ENCODE measurements at places on chromosomes 7 and 10.

- no peak for DNase-seq
Measured at GRCh38 chr10:108812296-108812695, 1111.0 kb downstream of the XPNPEP1 start.

- DNase-seq = no peak
Measured at GRCh38 chr10:129919358-129919757, 44.7 kb downstream of the EBF3 start.

- DNase-seq = no peak
Measured at GRCh38 chr10:4778761-4779160, 47.2 kb upstream of the AKR1E2 start.

GRCh38 chr10:96991313-96991841, 159.3 kb downstream of the LCOR start:
- no peak for DNase-seq

GRCh38 chr7:140033779-140034363, 28.9 kb downstream of the PARP12 start:
- DNase-seq = no peak

- no peak for DNase-seq
Measured at GRCh38 chr7:91929463-91929862, 11.2 kb upstream of the AKAP9 start.

DNA sequence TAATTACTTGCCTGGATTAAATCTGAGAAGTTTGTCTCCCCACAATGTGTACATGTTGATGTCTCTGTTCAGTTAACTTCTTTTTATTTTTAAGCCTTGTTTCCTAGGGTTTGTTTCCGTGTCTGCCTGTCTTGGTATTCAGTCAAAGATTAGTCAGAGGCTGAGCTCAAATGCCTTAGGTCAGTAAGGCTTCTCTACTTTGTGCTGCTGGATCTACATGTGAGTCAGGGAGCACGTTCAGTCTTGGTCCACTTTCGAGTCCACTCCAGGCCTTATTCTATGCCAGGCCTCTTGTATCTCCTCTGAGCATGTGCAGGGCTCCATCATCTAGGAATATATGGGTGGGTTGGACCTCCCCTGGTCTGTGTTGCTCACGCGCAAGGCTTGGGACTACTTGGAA, 93.3 kb upstream of the FZD8 start:
- DNase-seq = no peak

DNA sequence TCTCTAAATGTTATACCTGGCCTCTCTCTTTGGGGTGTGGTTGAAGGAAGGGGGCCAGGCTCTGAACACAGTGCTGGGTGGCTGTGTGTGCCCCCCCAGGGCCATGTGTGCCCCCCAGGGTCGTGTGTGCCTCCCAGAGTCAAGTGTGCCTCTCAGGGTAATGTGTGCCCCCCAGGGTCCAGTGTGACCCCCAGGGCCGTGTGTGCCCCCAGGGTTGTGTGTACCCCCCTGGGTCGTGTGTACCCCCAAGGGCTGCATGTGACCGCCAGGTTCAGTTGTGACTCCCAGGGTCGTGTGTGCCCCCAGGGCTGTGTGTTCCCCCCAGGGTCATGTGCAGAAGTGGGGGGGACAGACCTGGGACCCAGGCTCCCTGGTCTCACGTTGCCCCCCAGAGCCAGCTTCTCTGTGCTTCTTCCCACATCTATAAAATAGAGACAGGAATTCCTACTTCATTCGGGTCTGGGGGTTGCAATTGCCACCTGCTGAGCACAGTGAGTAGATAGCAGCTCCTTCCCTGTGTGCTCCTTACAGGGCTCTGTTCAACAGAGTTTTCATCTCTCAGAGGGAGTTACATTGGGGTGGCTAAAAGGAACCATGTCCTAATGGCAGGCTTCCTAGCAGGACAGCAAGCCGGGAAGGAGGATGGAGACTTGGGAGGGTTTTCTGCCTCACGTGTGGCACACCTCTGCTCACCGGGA, 40.7 kb upstream of the AQP1 start:
- DNase-seq = no peak

DNA sequence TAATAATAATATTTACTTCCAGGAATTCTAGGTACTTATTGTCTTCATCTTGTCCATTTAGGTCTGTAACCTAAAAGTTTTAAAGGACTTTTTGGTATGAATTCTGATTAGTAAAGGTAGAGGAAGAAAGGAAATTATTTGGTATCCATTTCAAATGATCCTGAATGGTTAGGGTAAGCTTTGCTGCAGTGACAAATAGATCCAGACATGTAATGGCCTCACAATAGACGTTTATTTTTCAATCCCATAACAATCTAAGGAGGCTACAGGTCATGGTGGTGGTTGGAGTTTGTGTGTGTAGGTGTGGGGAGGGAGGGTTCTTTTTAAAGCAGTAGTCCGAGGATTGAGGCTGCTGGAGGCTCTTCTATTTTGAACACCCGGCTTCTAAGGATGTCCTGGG, 5.3 kb downstream of the FBH1 start:
- DNase-seq = no peak

- no peak for DNase-seq
Measured at GRCh38 chr10:110853921-110854605, 17.7 kb upstream of the PDCD4 start.

DNA sequence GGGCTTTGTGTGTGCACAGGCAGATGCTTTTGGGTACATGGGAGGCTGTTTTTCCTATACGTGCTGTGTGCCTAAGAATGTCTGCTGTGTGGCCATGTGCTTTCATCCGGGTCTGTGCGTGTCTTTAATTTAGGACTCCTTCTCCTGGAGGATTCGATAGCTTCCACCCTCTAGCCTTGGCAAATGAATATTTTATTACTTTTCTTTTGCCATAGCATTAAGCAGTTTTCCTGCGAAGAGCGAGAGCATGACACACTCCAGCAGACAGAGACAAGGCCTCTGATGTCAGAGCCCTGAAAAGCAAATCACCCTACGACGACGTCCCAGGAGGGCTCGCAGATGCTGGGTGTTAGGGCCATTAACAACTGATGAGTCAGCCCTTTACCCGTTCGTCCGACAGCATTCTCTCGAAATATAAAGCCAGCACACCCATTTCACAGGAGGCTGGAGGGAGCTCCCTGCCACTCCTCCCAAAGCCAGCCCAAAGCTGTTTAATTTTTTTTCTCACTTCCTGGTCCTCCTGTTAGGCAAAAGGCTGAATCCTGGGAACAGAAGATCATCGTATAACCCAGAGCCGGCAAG, 311.3 kb upstream of the ZMIZ1 start:
- DNase-seq = no peak

DNA sequence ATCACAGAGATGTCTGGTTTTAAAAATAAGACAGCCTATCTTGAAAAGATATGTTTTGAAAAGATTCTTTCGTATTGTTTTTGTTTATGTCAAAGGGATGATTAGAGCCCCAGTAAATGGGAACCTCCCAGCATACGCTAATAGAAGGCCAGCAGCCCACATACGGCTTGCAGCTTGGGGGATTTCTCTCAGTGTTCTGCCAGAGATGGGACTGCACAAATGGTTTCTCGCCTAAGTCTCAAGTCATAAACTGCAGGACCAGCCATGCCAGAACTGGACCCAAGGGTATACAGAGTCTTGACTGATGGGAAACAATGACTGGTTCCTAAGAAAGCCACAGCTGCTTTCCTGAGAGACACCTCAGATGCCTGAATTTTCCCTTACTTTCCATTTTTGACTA, 306.9 kb upstream of the DGKB start:
- DNase-seq = no peak

DNA sequence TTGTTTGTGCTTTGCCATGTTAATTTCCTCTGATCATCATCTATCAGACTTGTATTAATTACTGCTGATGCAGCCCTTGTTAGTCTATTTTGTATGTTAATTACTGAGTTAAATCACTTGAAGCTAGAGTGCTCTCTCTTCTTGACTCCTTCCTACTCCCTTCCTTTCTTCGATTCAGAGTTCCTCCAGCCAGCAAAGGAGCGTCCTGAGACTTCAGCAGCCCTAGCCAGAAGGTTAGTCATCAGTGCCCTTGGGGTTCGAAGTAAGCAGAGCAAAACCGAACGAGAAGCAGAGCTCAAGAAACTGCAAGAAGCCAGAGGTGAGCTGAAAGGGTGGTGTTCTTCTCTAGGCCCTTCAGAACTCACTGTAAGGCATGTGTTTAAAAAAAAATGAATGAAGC, 32.1 kb downstream of the LOXL4 start:
- DNase-seq = no peak

- no peak for DNase-seq
Measured at GRCh38 chr7:20581956-20582355, 33.5 kb upstream of the ABCB5 start.

DNA sequence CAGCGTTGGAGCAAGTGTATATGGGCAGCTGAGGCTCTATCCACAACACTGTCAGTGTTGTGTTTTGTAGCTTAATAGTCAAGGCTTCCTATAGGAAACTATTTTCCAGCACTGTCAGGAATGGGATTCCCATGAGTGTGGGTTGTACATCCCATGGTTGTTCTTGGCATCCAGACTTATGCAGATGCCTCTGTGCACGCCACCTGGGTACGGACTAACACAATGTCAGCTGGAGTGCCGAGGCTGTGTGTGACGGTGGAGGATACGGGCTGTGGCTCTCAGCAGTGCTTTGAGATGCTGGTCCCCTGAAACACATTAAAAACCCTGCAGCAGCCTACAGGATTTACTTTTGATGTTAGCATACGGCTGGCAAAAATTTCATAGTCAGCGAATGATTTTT, 350.0 kb downstream of the ACTR3B start:
- no peak for DNase-seq

DNA sequence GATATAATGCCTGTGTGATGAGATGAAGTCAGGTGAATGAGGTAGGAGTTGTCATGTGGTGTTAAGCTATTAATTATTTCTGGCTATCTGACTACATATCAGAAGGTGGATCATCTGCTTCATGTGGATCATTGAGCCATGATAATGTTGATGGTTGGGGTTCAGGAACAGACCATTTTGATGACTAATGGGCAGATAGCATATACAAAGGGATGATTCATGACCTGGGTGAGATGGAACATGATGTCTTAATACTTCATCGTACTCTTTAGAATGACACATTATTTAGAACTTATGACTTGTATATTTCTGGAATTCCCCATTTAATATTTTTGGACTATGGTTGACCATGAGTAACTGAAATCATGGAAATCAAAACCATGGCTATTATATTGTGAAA, 155.1 kb downstream of the OR13A1 start:
- DNase-seq = no peak

GRCh38 chr7:29623973-29624372, 60.3 kb downstream of the PRR15 start:
- DNase-seq = no peak

DNA sequence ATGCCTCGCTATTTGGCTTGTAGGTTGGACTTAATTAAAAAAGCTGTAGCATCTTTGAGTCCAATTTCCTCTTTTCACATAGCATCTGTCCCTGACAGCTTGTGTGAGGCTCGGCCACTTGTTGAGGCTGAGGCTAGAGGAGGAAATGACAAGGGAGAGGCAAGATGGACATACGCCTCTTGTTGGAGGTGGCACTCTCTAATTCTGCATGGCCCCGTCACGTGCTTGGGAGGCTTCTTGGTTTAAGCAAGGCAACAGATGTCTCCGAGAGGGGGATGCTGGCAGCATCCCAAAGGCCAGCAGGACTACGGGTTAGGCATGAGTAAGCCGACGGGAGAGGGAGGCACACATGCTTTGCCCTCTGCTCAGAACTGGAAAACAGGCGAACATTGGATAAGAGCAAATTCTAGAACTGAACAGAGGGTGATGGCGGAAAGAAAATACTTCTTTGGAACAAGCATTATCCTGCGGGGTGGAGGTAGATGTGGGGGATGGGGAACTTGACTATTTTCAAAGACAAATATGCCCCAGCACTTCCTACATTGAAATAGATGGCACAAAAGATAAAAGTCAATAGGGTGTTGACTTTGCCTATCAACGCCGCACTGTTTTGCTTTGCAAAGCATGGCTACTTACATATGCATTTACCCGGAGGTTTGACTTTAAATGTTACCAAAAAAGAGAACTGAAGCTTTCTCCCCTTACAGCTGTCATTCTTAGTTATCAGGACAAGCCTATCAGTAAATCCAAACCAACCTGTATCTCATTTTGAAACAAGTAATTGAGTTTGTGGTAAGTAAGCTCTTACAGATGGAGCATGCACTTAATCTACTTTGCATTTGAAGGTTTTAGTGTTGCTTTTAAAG, 94.8 kb downstream of the CHN2 start:
- no peak for DNase-seq

GRCh38 chr10:14009371-14010100, 321.2 kb downstream of the FRMD4A start:
- DNase-seq = no peak

GRCh38 chr7:148973256-148973655, 55.0 kb downstream of the PDIA4 start:
- no peak for DNase-seq

DNA sequence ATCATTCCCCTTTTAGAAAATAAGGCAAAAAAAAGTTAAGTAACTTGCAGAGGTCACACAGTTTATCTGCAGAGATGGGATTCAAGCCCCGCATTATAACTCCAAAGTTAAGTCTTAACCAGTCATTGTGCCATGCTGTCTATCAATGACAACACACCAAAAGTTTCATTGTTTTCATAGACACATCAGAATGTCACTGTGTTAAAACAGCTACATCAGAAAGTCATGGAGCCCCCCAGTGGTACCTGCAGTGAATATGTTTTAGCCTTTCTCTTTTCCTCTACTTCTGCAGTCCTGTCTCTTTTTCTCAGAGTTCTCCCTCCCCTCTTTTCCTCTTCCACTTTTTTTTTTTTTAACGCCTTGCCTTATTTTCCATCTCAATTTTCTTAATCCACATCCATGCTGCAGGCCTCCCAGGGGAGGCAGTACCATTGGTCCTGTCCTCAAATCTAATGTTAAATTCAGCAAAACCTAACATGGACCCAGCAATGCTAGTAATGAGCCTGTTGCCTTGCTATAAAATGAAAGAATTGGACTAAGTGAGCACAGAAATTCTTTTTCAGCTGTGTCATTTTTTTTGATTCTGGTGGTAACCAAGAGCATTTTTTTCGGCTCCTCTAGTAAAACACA, 3.8 kb upstream of the NRCAM start:
- no peak for DNase-seq

All from cortex of kidney (tissue), 1 donor.